Activated CD4-positive, alpha-beta T cell treated with anti-CD3 and anti-CD28 coated beads, Interleukin-2, Interleukin-6, amounts not matched to agents 100 ng/mL and 50 ng/mL, durations not matched to agents 16 hours and 8 hours (primary cell): ENCODE measurements at places on chromosomes 3 and 15.
A peak's percentile ranks its signal among the peaks of the same experiment; 100 is the strongest.

DNA sequence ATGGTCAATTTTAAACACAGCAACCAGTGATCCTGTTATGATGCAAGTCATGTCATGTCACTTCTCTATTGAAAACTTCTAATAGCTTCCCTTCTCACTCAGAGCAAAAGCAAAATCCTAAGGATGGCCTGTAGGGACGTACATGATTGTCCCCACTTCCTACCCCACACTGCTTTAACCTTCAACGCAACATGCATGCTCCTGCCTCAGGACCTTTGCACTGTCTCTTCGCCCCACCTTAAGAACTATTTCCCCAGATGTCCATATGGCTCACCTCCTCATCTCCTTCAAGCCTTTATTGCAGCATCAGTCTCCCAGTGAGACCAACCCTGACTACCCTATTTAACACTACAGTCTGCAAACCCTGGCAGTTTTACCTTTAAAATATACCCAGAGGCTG, 214.1 kb upstream of the CHRM5 start:
- DNase-seq: no peak

DNA sequence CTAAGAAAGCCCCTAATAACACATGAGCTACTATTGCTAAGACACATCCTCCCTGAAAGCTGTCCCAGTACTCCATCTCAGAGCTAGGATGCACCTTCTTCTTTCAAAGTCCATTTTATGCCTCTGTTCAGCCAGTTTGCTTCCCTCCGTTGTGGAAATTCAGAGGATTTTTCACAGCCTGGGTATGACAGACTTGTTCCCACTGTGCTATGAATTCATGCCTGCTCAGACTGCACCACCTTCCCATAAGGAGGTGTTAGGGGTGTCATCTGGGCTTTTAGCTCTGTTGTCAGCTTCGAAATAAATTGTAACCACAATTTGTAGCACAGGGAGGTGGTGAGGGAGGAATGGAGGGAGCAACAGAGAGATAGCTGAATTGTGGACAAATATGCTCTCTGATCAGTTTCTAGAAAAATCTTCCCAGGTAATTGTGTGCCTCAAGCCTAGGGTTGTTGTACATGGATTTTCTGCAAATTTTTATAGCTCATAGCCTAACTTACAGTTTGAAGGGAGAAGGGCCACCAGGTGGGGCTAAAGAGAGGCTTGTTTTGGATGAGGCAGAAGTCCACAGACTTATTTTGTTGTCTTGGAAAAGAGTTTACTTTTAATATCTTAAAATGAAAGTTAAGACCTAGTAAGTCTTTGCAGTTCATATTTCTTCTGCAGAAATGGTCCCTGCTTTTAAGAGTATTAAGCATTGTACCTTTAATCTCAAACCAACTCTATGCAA, 462.0 kb downstream of the PDCD6IP start:
- DNase-seq: peak; percentile 36

- no peak for DNase-seq
These were observed 517.3 kb downstream of the MECOM start for GRCh38 chr3:169146179-169146665.

DNA sequence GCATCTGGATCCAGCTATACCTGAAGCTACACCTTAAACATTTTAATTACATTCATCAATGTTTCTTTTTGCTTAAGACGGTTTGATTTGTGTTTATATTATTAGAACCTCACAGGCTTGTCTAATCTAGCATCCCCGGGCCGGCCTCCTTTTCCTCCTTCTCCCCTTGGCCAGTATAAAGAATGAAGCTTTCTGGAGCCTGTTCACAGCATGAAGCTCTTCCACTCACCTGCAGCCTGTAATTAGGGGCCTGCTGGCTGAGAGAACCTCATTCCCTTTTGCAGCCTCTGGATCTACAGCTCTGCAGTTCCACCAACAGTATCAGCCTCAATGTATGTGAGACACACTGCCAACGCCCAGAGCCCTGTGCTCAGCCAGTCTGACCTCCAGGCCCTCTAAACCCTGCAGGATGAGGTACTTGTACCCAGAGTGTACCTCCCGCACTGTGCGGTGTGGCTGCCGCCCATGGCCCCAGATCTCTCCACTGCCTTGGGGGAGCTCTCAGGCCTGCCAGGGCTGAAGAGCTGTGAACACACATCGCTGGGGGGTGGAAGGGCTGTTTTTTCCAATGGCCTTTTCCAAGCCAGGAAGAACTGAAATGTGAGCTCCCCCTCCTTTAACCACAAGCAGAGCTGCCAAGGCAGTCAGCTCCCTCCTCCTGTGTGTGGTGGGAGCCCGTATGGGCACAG, 114.7 kb upstream of the ALDH1A3 start:
- DNase-seq: no peak

DNA sequence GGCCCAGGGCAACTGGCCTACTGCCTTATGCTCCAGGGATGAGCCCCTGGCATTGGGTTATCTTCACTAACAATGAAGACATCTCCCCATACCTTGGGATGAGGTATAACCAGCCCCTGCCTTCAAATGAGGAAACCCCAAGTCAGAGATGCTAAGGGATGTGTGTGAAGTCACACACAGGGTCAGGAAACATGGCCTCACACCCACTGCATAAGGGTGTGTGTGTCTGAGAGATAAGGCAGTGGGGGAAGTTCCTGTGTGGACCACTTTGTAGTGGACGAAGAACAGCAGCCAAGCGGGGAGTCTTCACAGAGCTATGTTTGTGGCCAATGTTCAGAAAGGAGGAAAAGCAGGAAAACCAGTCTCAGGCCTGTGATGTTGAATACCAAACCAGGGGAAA, 10.5 kb downstream of the ELP6 start:
- no peak for DNase-seq
